ENCODE measurements at places on chromosomes 11 and 22.
A peak's percentile ranks its signal among the peaks of the same experiment; 100 is the strongest.

- no peak for DNase-seq
Measured at GRCh38 chr22:43173976-43174720, 12.8 kb downstream of the TTLL12 start.

DNA sequence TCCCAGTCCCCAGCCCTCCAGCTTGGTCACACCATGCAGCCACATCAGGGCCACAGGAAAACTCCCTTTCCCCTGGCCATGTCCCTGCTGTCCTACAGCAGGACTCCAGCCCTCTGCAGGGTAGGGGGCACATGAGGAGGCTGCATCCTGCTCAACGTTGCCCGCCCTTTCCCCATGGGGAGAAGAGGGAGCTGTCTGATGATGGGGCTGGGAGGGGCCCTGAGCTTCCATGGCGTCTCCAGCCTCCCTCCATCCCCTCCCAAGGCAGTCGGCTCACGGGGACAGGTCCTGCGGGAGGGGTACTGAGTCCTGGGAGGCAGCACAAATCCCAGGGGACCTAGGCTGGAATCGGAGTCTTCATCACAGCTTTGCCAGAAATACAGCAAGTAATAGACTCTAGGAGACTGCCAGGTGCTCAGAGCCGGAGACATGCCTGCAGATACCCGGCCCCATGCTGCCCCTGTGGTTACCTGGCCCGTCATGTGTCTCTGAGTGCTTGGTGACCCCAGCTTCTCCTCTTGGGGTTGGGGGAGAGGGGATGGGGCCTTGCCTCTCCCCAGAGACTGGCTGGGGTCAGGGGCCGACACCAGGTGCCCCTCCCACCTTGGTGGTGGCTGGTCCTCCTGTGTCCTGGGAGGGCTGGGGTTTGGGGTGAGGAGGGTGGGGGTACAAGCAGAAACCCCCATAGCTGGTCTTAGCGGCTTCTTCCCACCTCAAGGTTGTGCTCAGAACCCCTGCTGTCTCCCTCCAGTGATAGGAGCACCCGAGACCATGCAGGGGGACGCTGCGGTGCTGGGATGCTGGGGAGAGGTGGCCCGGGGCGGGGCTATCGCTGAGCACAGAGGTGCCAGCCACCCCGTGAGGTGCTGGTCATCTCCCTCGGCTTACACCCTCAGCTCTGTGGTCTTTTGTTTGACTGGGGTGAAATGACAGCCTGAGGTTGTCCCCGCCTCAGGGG, 2.3 kb downstream of the MRGPRE start:
- DNase-seq: no peak

- no peak for DNase-seq
Measured at GRCh38 chr11:133541021-133541719, 8.9 kb upstream of the OPCML start.

- DNase-seq: no peak
Measured at GRCh38 chr11:117876341-117877119, at the start of gene FXYD6. FXYD6 (minus strand) TSS chr11:117876658; CDS start chr11:117842776, 33,882 bp downstream.

DNA sequence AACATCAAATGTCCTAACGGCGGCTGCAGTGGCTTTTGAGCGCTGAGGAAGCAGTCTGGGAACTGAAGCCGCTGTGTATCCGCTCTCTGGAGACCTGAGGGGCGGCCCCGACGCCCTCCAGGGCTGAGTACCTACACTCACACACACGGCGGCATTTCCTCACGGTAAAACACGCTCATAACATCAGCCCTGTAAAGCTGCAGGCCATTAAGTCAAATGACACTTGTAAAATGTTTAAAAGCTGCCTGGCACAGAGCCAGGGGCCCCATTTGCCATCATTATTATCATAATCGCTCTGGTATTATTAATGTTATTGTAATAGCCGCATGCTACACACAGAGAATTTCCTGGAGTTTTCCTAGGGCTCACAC, 5.1 kb downstream of the CARS1 start:
- no peak for DNase-seq

GRCh38 chr11:93935826-93936225, 85.3 kb upstream of the HEPHL1 start:
- no peak for DNase-seq

GRCh38 chr22:37662039-37662438, 3.5 kb downstream of the PDXP start:
- DNase-seq: no peak

- no peak for DNase-seq
Measured at GRCh38 chr11:71311176-71311925, 59.0 kb upstream of the SHANK2 start.

GRCh38 chr11:121152764-121153163, 51.7 kb downstream of the TECTA start:
- DNase-seq: no peak

DNA sequence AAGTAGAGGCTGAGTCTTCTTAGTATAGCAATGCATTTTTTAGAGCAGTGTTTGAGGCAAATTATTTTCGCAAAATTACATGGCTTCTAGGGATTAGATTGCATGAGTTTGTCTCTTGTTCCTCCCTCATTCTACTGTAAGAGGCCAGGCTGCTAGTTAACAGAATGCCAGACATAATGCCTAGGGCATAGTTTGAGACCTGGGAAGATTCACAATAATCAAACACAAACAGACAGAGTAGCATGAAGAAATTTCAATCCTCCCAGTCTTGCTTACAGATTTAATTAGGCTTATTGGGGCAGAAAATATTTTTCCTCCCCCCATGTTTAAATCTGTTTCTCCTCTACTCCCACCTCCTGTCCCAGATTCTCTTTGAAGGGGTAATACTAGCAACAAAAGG, 48.3 kb downstream of the ARHGEF12 start:
- DNase-seq: no peak

- DNase-seq: no peak
Measured at GRCh38 chr11:3041699-3042441, 15.4 kb downstream of the CARS1 start.

- DNase-seq: no peak
Measured at GRCh38 chr22:22940961-22941605, 53.5 kb downstream of the IGLL5 start.

GRCh38 chr22:24026733-24027132, 15.6 kb downstream of the CABIN1 start:
- no peak for DNase-seq

GRCh38 chr22:21697880-21698279, 32.1 kb downstream of the PPIL2 start:
- DNase-seq: no peak

- no peak for DNase-seq
Measured at GRCh38 chr11:83736684-83737083, 450.5 kb upstream of the CCDC90B start.

DNA sequence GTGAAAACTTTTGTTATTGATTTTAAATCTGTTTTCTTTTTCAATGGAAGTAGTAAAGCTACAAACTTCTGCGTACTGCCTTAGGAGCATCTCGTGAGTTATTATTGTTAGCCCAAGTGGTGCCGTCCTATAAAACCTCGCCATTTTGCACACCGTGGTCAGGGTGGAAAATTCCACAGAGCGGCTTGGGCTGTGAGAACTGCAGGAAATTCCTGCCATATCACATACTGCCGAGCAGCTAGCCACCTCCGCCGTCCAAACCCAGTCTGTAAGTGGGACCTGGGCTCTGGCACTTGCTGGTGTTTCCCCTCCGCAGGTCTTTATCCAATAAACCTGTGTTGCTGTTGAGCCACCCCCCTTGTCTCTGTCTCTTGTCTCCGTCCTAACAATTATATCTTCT, 88.0 kb upstream of the POU2AF2 start:
- DNase-seq: no peak

DNA sequence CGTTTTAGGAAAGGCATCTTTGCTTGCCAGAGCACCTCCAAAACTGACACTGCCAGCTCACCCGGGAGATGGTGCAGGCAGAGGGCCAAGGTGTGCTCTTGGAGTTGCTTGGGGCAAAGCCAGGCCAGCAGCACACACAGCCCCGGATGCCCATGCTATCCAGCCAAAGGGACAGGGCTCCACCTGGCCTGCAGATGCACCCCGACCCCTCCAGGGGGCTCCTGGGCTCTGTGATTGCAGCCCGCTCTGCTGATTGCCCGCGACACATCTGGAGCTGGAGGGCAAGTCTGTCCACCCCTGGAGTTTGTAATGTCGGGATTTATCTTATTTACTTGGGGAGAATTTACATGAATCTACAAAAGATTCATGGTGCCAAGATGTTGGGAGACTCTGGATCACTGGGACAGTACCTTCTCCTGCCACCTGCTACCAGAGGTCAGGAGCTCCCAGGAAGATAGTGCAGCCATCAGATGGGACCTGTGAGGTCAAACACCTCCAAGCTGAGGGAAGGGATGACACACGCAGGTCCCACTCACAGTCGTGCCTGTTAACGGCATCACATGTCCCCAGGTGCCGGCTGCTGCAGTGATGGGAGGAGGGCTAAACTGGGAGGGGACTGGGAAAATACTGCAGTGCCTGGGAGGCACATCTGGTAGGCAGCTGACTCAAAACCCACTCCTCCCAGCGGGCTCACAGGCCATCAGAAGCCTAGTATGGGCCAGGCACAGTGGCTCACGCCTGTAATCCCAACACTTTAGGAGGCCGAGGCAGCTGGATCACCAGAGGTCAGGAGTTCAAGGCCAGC, 17.2 kb downstream of the CBX7 start:
- DNase-seq: peak; percentile 43

DNA sequence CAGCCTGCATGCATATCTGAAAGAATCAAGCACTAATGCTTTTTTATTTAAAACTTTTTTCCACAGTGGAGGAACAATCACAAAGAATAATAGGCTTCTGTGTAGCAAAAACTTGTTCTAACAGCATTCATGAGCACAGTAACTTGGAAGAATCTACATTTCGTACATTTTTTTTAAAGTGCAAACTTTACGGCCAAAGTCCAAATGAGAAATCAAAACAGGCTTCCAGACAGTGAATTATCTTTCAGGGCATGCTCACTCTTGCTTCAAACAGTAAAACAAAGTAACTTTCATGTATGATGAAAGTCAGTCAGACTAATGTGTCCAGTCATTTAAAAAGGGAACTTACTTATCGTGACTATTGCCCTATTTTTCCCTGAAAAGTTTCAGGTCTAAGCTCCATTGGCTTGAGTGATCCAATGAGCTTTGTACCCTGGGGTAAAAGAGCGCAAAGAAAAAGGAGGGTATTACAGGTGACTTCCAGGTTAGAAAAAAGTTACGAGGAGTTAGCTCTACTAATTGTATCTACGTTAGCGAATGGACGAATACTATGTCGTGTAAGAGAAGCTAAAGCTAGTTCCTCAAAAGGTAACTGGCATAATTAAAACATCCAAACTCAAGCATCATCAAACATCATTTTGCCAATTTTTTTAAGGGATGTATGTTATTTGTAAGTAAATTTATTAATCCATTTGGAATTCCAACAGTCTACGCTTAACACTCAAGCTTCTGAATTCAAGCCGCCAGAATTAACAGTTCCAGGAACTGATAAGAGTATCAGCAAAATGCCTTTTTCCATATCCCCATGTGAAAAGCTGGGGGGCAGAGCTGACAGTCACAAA, 1.7 kb downstream of the PICALM start:
- no peak for DNase-seq

DNA sequence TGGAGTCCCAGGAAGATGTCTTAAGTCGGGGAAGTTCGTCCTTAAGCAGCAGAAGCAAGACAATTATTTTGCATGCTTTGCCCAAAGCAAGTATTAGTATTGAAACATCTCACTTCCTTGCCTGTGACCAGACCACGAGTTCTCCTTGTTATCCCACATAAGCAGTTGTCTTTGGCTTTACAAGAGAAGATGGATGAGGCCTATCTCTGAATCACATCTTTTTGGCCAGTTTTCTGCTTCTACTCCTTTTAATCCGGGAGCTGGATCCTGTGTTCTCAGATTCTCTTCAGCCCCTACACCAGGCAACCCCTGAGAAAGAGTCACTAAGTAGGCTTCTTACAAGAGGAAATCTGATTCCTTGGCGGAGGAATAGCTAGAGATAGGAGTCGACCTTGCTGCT, 2.1 kb downstream of the SYT9 start:
- no peak for DNase-seq

GRCh38 chr11:20011307-20011951, 148.8 kb downstream of the DBX1 start:
- DNase-seq: no peak

DNA sequence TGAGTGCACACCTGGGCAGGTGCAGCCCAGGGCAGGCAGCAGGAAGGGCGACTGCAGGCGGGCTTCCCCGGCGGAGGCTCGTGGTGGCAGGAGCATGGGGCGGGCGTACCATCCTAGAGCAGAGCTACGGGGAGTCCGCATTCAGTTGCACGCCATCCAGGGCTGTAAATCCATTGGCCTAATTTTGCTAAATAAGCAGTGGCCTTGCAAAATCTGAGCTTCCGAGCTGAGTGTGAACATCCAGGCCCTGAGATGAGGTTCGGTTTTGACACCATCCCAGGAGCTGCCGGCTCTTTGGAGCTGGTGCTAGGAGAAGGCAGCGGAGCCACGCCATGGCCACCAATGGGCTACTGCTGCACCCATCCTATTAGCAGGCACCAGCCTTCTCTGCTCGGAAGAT, 664.8 kb downstream of the BRD1 start:
- no peak for DNase-seq

DNA sequence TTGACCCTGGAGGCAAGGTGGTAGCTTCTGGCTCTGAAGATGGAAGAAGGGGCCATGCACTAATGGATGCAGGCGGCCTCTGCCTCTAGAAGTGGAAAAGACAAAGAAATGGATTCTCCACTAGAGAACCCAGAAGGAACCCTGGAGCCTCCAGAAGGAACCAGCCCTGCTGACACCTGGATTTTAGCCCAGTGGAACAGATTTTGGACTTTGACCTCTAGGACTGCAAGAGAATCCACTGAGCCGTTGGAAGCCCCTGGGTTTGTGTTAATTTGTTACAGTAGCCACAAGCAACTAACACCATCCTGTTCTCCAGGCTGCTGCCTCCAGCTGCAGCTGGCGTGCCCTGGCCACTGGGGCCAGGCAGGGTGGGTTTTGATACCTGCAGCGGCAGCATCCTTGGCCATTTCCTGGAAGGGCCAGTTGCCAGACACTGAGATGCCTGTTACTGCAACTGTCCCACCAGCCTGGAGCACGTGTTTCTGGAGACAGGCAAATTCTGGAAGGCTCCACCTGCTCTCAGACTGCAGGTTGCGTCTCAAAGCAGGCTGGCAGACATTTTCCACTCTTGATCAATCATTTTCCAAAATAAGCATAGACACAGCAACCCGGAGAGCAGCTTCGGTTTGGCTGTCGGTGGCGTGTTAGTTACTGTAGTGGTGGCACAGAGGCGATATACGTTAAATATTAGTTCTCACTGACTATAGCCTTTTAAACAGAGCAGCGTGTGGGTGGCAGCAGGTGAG, 76.8 kb upstream of the PARVG start:
- no peak for DNase-seq

DNA sequence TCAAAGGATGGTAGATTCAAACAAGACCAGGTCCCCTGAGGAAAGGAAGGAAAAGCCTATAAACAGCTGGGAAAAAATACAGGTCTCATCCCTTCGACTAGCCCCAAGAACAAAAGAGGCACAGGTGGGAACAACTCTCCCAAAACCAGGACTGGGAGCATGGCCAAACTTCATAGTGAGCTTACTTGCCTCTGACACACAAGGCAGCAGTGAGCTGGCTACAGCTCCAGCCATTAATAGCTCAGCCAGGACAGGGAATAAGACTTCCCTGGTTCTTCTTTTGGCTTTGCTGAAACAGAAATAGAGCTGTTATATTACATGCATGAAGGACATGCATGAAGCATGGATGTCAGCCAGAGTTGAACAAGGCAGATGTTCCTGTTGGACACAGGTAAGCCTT, at the start of gene OR10A2:
Gene OR10A2 (plus strand): TSS at position 97 of the 400 bp plus-strand sequence. CDS start 6,698 bp downstream, outside the sequence.
- no peak for DNase-seq

- no peak for DNase-seq
Measured at GRCh38 chr22:32208681-32209080, 3.8 kb upstream of the RFPL2 start.

- peak; percentile 44 for DNase-seq
Measured at GRCh38 chr22:50173311-50173982, 2.9 kb downstream of the PANX2 start.
